ENCODE measurements at places on chromosomes 11 and 22. TPM values are rescaled to one million over a fixed set of nuclear protein-coding genes. Genes with fewer than 3 reads are reported as not detected.

- H3K4me3 ChIP-seq: no peak overlapping the region
- peaks cover 13% of the 10 kb centered on the region for H3K36me3 ChIP-seq
- no peaks in the 10 kb centered on the region for H3K4me1 ChIP-seq
- DNase-seq: no peak
These were observed 49.3 kb upstream of the CRTAM start for GRCh38 chr11:122788781-122789535.

IRAG1 gene
- not detected for total RNA-seq

TTC36 gene
- 1.0 TPM for total RNA-seq

- DNase-seq: no peak
- no peaks in the 10 kb centered on the region for H3K36me3 ChIP-seq
These were observed 202.2 kb upstream of the NAV2 start for GRCh38 chr11:19510468-19510867.

DNA sequence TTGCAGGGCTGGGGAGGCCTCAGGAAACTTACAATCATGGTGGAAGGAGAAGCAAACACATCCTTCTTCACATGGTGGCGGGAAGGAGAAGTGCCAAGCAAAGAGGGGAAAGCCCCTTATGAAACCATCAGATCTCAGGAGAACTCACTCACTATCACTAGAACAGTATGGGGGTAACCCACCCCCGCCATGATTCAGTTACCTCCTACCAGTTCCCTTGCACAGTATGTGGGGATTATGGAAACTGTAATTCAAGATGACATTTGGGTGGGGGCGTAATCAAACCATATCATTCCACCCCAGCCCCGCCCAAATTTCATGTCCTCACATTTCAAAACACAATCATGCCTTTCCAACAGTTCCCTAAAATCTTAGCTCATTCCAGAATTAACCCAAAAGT, 16.2 kb downstream of the IMMP1L start:
- no peaks in the 10 kb centered on the region for H3K27me3 ChIP-seq
- H3K27ac ChIP-seq: no peak overlapping the region
- no peaks in the 10 kb centered on the region for H3K4me1 ChIP-seq

DNA sequence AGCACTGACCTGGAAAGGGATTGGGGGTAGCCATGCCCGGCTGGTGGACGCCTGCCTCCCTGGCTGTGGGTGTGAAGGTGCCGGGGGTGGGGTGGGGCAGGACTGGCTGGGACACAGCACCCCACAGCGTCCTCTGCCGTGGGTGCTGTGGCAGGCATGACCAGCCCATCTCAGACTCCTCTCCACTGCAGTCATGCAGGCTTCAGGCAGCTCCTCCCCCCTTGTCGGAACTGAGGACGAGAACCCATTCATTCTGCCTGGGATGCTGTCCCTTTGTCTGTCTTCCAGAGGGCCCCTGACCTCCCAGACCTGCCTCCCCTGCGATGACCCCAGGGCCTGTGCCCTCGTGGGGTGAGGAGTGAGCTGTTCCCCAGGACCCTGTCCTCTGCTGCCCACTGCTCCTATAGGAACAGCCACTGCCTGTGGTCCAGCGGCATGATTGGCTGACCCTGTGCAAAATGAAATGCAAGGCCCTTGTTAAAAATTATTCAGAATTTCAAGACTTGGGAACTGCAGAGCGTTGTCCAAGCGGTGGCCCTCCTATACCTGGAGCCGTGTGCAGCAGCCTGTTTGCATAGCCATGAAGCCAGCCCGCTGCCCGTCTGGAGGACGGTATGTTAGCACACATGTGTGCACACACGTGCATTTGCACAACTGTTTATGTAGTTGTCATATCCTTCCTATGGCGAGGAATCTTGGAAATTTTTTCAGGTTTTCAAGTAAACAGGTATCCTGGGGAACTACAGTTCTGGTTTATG, 1122.3 kb downstream of the BRD1 start:
- no peak overlapping the region for H3K4me3 ChIP-seq
- no peaks in the 10 kb centered on the region for H3K4me1 ChIP-seq
- H3K27ac ChIP-seq: no peak overlapping the region
- no peaks in the 10 kb centered on the region for H3K36me3 ChIP-seq

DNA sequence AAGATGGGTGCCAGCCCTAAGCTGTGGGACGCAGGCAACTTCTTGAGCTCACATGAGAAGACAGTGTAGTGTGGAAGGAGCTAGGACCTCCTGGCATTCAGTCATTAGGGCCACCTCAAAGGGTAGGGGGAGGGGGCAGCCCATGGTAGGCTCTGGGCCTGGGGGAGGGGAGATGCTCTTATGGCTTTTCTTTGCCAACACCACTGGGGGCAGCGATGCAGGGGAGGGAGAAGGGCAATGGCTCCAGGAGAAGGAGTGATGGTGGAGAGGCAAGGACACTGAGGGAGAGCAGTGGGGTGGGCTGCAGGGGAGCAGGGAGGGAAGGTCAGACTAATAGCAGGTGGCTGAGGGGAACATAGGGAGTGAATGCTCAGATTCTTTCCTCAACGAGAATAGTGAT, 63.3 kb upstream of the SUSD2 start:
- H3K4me1 ChIP-seq: peaks cover 3% of the 10 kb centered on the region
- no peak overlapping the region for H3K4me3 ChIP-seq
- peaks cover 8% of the 10 kb centered on the region for H3K36me3 ChIP-seq
- H3K27ac ChIP-seq: peak overlapping the region; percentile 28
- H3K27me3 ChIP-seq: no peaks in the 10 kb centered on the region

DNA sequence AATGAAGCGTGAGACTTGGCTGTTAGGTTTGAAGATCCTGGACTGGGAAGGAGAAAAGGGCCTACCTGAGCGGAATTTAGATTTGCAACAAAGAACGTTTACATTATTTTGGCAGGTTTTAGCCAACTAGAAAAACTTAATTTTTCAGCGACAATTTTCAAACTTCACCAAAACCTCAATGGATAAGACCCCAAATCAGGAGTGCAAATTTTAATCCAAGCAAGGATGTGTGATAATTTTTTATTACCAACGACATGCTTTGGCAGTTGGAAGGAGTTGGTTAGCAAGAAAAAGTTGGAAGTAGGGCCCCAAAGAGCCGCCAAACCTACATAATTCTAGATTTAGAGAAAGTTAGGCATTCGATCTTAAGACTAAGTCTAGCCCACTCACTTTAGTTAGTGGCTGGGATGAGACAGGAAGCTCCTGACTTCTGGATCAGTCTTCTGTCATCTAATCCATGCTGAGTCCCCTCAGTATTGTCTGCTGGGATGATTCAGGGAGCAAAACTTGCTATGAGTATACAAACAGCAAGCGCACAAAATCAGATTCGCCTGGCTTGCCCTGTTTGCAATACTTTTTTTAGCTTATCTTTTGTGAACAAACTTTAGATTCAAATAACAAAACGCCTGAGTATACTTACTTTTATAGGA, 787 bp upstream of the RDX start:
- no peak for DNase-seq
- H3K4me1 ChIP-seq: peaks cover 27% of the 10 kb centered on the region
- no peaks in the 10 kb centered on the region for H3K36me3 ChIP-seq
- peak overlapping the region; percentile 64 for H3K4me3 ChIP-seq
- peak overlapping the region; percentile 51 for H3K27ac ChIP-seq
- no peaks in the 10 kb centered on the region for H3K27me3 ChIP-seq

DNA sequence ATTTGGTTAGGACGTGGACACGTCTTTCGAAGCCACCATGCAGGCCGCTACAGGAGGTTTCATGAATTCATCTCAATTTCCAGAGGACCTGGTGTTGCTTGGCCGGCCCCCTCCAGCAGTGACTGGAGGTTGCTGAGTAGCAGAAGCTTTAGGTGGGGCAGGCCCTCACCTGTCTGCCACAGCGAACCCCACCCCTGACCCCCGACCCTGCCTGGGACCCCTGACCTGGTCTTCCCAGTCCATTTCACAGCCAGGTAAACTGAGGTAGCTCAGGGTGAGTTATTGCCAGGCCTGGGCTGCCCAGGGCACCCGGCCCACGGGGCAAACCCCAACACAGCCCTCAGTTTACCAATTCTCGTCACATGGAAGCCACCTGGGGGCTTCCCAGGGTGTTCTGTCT, 39.1 kb upstream of the SMIM38 start:
- H3K4me3 ChIP-seq: no peak overlapping the region
- peaks cover 3% of the 10 kb centered on the region for H3K4me1 ChIP-seq
- H3K27me3 ChIP-seq: no peaks in the 10 kb centered on the region
- DNase-seq: no peak
- H3K27ac ChIP-seq: no peak overlapping the region
- H3K36me3 ChIP-seq: no peaks in the 10 kb centered on the region

- no peaks in the 10 kb centered on the region for H3K27me3 ChIP-seq
- H3K27ac ChIP-seq: no peak overlapping the region
- H3K4me1 ChIP-seq: no peaks in the 10 kb centered on the region
- H3K36me3 ChIP-seq: no peaks in the 10 kb centered on the region
- no peak overlapping the region for H3K4me3 ChIP-seq
These were observed 89.9 kb downstream of the MTNR1B start for GRCh38 chr11:93059117-93059957.

ADAMTS8 gene
- not detected for total RNA-seq

Measured in activated naive CD8-positive, alpha-beta T cell treated with anti-CD3 and anti-CD28 coated beads, Interleukin-2, amount 10 ng/mL, durations not matched to agents 7 days and 5 days (primary cell).